ENCODE measurements at places on chromosomes 4 and X. TPM values are rescaled to one million over a fixed set of nuclear protein-coding genes. Genes with fewer than 3 reads are reported as not detected.
A peak's percentile ranks its signal among the peaks of the same experiment; 100 is the strongest.

SH3RF1 gene
- 57.8 TPM for total RNA-seq

MGAT4D gene
- not detected for total RNA-seq

XAGE2 gene
- not detected for total RNA-seq

GRCh38 chrX:96683997-96684338 is 674 bp upstream of the DIAPH2 start:
- DNase-seq, result no peak

DNA sequence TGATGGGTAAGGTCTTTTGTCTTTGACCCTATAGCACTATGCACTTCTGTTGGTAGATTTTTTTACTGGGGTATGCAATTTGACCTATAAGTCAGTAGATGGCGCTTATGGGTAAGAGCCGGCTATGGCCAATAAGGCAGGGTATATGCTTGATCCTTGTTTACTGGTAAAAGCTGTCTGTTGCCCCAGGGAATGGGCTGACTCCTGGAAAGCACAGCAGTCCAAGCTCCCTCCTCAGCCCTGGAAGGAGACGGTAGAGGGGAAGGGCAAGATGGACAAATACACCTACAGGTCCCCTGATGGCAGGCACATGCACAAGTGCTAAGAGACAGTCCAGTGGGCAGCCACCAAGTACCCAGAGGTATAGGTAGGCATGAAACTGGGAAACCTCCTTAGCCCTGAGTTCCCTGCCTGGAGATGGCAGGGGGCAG is 63.7 kb downstream of the ADAMTS3 start:
- DNase-seq, result peak; percentile 74

DNA sequence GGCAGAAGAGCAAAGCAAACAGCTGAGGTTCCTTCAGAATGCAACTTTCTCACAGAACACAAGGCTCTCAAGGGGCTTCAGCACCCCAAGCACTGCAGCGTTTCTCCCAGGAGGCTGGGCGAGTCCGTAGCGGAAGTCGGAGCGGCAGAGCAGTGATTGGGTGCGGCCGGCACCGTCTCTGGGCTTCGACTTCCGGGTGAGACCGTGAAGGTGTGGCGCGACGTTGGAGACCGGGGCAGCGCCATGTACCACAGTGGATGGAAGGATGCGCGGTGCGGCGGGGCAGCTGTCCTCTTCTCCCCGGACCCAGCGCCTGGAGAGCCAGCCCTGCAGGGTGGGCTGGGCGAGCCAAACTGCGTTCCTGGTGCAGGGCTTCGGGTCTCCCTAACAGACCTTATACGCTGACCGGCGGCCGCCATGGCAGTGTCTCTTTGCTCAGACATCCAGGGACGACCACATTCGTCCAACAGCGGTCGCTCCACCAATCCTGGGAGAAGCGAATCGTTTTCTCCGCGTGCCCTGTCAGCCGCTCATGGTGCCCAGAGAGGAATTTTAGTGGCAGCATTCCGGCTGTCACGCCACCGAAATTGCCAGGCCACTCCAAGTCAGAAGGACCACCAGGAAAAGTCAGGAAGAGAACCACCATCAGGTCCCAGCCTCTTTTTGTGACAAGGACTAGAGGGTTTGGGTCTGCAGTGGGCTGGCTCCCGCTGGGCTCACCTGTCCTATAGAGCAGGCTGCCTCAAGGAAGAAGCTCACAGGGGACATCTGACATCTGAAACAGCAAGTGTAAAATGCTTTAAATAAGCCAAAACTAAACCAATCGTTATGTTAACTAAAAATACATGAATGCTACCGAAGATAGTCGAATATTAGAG is 20.5 kb downstream of the TRIM61 start:
- DNase-seq, result peak; percentile 55

GRCh38 chrX:1807301-1807731 is 192.5 kb downstream of the ASMT start:
- no peak for DNase-seq

- no peak for DNase-seq
These were observed 484.1 kb downstream of the SMARCA1 start for GRCh38 chrX:129039176-129039575.

GRCh38 chrX:68794461-68794860 is 34.4 kb upstream of the EFNB1 start:
- DNase-seq, result no peak

DNA sequence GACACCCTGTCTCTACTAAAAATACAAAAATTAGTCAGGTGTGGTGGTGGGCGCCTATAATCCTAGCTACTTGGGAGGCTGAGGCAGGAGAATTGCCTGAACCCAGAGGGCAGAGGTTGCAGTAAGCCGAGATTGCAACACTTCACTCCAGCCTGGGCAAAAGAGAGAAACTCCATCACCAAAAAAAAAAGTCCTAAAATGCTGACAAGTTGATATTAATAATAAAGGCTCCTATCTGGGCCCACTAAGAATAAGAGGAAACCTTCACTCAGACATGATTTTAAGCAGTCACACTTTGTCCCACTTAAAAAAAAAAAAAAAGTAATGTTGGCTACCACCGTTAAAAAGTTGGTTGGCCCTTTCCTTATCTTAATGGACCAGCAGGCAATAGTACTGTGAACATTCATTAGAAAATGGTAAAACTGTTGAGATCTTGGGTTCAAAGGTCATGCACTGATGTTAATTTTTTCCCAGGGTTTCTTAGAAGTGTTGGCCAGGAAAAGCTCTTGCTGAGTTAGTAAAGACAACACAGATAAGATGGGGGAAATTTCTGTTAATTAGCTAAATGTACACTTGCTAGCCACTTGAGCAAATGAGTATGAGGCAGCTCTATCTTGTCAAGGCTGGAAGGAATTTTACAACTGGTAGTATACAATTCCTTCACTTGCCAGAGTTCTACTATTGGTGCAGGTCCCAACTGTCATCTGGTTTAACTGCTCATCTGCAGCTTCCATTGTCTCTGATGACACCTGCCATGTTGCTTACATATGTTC is 43.6 kb upstream of the BMP2K start:
- no peak for DNase-seq

- DNase-seq, result no peak
These were observed 27.9 kb upstream of the MAP3K15 start for GRCh38 chrX:19543020-19543715.

DNA sequence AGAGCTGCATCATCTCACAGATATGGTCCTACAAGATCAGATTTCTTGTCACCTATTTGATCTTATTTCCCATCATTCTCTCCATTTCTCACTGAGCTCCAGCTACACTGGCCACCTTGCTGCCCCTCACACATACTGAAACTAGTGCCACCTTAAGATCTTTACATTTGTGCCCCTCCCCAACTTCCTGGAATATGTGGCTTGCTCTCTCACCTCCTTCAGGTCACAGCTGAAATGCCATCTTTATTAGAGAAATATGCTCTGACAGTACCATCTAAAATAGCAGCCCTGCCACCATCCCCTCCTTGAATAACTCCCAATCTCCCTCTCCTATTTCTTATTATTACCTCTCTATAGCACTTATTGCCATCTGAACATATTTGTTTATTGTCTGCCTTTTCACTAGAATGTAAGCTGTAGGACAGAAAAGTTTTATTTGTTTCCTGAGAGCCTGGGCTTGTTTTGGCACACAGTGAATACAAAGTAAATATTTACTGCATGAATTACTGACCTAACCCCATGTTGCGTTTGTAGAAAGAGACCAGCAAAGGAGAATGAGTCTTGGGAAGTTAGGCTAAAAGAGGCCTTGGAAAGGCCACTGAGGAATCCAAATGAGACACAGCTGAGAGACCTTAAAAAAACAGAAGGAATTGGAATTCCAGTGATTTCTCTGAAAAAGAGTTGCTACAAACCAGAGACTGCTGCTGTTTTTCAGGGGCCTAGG is 22.7 kb downstream of the DYNLT3 start:
- DNase-seq, result no peak

- no peak for DNase-seq
These were observed 60.2 kb downstream of the PDGFRA start for GRCh38 chr4:54289316-54289715.

DNA sequence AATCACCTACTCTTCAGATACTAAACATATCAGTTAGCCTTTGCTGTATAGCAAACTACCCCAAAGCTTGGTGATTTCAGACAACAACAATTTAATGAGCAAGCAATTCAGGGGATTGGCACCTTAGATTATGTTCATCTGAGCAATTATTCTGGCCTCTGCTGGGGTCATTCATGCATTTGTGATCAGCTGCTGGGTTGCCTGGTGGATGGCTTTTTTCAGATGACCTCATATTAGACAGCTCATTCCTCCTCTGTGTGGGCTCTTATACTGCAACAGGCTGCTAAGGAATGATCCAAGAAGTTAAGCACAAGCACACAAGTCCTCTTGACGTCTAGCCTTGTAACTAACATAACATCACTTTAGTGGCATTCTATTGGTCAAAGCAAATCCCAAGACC is 153.0 kb upstream of the PPP1R2C start:
- DNase-seq, result no peak

GRCh38 chr4:56028165-56028564 is 79.4 kb downstream of the CEP135 start:
- DNase-seq, result no peak

DNA sequence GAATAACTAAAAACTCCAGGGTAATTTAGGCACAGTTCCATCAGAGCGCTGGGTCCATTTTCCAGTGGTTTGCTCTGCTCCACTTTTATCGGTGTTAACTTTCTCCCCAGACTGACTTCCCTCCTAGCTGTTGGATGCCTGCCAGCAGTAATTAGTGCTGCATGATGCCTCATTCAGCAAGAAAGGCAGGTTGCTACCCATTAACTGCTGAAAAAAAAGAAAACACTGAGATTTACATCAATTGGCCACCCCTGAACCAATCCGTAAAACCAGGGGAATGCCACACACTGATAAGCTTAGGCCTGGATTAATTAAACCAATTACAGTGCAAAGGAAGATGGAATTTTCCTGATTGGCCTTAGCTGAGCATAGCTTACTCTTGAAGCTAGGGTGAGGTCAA is 182.4 kb upstream of the CXXC4 start:
- no peak for DNase-seq

- no peak for DNase-seq
These were observed 40.7 kb downstream of the TEC start for GRCh38 chr4:48228949-48229348.

DNA sequence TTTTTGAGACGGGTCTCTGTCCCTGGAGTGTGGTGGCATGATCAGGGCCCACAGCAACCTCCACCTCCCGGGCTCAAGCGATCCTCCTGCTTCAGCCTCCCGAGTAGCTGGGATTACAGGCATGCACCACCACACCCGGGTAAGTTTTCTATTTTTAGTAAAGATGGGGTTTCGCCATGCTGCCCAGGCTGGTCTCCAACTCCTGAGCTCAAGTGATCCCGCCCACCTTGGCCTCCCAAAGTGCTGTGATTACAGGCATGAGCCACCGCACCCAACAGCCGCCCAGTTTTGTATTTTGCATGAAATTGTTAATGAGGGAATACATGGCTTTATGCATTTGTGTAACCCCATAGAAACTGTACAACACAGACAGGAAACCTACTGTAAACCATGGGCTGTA is 2.8 kb upstream of the ARHGAP4 start:
- DNase-seq, result no peak

DNA sequence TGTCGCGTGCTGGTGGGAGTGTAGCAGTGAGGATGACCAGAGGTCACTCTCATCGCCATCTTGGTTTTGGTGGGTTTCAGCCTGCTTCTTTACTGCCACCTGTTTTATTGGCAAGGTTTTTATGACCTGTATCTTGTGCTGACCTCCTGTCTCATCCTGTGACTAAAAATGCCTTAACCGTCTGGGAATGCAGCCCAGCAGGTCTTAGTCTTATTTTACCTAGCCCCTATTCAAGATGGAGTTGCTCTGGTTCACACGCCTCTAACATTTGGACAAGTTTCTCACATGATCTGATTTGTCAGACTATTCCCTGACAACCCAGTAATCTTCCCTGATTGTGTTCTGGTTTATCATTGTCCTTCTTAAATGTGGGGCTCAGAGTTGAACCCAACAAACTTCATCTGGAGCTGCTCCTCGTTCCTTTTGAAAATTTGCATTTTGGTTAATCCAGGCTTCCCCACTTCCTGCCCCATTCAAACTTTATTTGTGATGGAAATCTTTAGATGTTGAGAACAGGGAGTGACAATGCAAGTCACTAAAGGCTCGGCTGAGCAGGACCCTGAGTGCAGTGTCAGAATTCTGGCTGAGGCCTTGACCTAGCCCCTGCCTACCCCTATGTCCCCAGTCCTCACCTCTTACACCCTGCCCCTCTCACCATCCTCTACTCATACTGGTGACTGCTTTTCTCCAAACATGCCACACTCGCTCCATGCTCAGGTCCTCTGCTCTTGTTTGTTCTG is 226.8 kb downstream of the STIM2 start:
- no peak for DNase-seq

DNA sequence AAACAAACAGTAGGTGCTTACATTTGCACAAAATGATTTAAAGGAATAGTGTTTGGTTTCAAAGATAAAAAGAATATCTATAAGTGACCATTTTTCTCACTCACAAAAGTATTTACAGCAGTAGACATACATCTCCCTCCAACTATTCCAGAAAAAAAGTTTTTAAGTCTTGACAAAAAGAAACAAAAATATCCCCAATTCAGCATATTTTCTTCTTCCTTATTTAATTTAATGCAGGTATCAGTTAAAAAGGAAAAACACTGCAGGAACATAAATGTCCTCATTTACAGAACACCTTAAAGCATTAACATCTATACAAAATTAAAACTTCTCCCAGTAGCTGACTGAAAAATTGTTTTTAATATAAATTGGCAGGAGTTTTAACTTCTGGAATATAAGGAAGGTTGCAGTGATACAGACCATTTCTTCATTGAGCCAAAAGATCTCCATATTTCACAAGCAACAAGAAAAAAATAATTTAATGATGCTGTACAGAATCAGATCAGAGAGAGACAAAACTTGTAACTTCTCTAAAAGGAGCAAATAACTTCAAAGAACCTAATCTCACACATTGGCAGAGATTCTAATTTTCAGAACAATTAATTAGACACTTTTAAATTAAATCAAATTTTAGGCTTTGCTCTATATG is 4.3 kb downstream of the MAB21L2 start:
- DNase-seq, result no peak

DNA sequence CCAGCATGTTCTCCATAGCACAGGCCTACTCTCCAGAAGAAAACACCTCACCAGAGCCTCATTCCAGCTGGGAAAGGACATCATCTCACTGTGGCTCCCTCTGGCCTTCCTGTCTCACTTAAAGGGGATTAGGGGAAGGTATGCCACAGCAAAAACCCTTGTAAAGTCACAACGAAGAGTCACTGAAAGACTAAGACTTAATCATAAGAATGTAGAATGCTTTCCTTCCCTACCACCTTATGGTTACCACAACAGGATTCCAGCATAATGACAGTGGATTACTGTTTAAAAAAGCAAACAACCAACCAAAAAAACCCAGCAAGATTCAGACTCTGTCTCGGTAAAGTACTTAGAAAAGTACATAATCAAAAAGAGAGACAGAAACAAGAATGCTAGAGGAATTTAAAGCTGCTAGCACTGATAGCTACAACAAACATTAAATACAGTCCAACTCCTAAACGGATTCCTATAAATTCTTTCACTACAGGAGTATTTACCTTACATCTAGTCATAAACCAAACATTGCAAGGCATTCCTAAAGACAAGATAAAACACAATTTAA is 75.1 kb downstream of the BANK1 start:
- DNase-seq, result peak; percentile 13

- no peak for DNase-seq
These were observed 33.6 kb downstream of the KDM6A start for GRCh38 chrX:44906542-44906941.

Data from fibroblast of the aortic adventitia (primary cell).